ENCODE measurements at places on chromosomes 11 and 22. TPM values are rescaled to one million over a fixed set of nuclear protein-coding genes. Genes with fewer than 3 reads are reported as not detected.

The ZNF280B gene
- total RNA-seq = 1.7 TPM

The PATE2 gene
- total RNA-seq = not detected

The MUC2 gene
- 0.11 TPM for total RNA-seq

The DEFB131B gene
- not detected for total RNA-seq

The MS4A8 gene
- not detected for total RNA-seq

The POLR2L gene
- 744 TPM for total RNA-seq

The P4HA3 gene
- 51.3 TPM for total RNA-seq

The HIC2 gene
- total RNA-seq = 2.4 TPM

The LRP4 gene
- 8.7 TPM for total RNA-seq

The TSSC4 gene
- total RNA-seq = 79.0 TPM

The SCGB1A1 gene
- not detected for total RNA-seq

The RTN4R gene
- total RNA-seq = 12.4 TPM

The GUCY1A2 gene
- total RNA-seq = 0.02 TPM

The ANO9 gene
- total RNA-seq = 0.88 TPM

The UBQLNL gene
- total RNA-seq = not detected

The EIF4ENIF1 gene
- 13.0 TPM for total RNA-seq

The CHRNA10 gene
- 1.7 TPM for total RNA-seq

The PANX3 gene
- total RNA-seq = not detected

The JAM3 gene
- total RNA-seq = 4.0 TPM

The APOL5 gene
- not detected for total RNA-seq

The GRIA4 gene
- not detected for total RNA-seq

The FOLR1 gene
- total RNA-seq = not detected

The BCO2 gene
- total RNA-seq = 0.89 TPM

The DEPDC5 gene
- total RNA-seq = 6.3 TPM

The SLC22A25 gene
- not detected for total RNA-seq

The TIMM10 gene
- total RNA-seq = 159 TPM

The CALCA gene
- not detected for total RNA-seq

The MUC5B gene
- total RNA-seq = 2.7 TPM

The TCN1 gene
- 0.20 TPM for total RNA-seq

The GGTLC3 gene
- not detected for total RNA-seq

The ADORA2A gene
- total RNA-seq = 0.48 TPM

The KCNQ1OT1 gene
- total RNA-seq = 0.03 TPM

The MYOD1 gene
- not detected for total RNA-seq
